ENCODE measurements at places on chromosomes 3 and 15. TPM values are rescaled to one million over a fixed set of nuclear protein-coding genes. Genes with fewer than 3 reads are reported as not detected.

TRPM1 gene
- polyA plus RNA-seq, result 0.12 TPM

SERINC4 gene
- polyA plus RNA-seq, result 0.39 TPM

ECE2 gene
- polyA plus RNA-seq, result 0.43 TPM

CD276 gene
- polyA plus RNA-seq, result 69.2 TPM

DUOX1 gene
- polyA plus RNA-seq, result 0.87 TPM

TLR9 gene
- polyA plus RNA-seq, result 0.15 TPM

SEMA3B gene
- 5.0 TPM for polyA plus RNA-seq

SAXO2 gene
- 2.9 TPM for polyA plus RNA-seq

HOMER2 gene
- 6.4 TPM for polyA plus RNA-seq

All from ovary (tissue), 10 donors.